ENCODE measurements at places on chromosomes 6 and 20. TPM values are rescaled to one million over a fixed set of nuclear protein-coding genes. Genes with fewer than 3 reads are reported as not detected.

DNA sequence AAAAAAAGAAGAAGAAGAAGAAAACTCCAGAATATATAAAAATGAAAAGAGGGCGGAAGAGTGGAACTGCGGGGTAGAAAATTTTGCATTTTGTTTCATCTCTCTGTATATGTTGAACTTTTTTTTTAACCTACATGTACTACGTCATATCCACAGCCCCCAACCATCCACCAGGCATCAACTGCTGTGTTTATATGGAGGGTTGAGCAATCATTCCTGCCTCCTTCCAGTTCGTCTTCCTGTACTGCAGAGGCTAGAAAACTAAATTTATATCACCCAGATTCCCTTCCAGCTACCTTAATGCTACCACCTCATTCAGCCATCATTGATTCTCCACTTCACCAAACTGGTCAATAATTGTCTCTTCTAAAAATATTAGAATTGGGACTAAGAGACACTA, 9.5 kb upstream of the SIGLEC1 start:
- DNase-seq, result no peak

DNA sequence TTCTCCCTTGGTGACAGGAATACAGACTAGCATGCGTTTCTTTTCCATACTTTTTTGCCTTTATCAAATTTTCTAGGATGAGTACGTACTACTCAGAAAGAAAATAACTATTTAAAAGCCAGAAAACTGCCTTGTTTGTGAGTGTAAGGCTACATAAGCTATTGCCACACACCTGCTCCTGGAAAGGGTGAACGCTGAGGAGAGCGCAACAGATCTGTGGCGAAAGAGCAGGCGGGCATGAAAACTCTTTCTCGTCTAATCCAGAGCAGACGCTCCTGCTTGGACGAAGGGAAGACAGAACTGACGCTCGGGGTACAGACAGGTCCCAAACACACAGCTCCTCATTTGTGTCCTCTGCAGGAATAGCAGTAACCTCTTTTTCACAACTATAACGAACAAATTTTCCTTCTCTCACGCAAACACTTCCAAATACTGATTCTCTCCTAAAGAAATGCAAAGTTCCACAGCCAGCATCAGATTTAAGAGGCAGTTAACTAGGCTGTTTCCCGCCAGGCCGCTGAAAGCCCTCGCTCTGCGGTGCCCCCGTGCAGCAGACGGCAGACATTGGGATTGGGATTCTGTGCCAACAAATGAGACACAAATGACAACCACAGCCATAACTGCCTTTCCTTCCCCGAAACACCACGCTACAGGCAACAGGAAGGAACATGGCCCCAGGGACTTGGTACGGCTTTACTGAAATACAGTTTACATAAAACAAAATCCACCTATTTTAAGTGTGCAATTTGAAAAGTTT, 20.0 kb downstream of the TAF4 start:
- DNase-seq, result no peak

- no peak for DNase-seq
Observed at GRCh38 chr6:116773886-116774285, 8.4 kb upstream of the FAM162B start.

DNA sequence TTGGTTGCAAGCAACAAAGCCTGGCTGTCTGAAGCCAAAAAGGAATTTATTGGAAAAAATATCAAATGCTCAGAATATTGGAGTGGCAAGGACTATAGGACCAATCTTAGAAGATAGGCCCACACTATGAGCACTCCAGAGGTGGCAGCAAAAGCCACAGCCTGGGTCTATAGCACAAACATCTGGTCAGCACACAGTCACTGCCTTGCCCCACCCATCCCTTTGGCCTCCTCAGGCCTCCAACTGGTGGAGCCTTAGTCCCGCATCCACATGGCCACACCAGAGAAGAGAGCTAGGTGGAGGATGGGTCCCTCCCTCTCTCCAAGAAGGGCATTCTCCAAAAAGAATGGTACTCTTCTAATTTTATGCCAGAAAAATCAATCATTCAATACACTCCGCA, 14.0 kb downstream of the NUDT3 start:
- no peak for DNase-seq

GRCh38 chr6:322259-322930, 30.1 kb downstream of the DUSP22 start:
- no peak for DNase-seq

DNA sequence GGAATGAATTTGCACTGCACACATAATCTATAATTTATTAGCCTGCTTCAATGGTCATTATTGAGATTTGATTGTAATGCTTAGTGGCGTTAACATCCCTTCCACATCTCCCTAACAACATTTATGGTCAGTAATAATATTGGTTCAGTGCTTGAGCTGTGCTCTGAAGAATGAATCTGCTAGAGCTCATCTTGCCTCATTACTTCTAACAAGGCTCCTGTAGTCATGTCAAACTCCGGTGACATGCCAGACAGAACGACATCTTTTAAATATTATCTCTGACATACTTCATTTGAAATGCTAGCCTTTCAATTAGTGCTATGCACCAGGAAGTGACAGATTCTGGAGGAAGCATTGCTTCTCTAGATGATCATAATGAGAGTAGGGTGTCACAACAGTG, 240.3 kb upstream of the BTBD3 start:
- DNase-seq, result no peak

DNA sequence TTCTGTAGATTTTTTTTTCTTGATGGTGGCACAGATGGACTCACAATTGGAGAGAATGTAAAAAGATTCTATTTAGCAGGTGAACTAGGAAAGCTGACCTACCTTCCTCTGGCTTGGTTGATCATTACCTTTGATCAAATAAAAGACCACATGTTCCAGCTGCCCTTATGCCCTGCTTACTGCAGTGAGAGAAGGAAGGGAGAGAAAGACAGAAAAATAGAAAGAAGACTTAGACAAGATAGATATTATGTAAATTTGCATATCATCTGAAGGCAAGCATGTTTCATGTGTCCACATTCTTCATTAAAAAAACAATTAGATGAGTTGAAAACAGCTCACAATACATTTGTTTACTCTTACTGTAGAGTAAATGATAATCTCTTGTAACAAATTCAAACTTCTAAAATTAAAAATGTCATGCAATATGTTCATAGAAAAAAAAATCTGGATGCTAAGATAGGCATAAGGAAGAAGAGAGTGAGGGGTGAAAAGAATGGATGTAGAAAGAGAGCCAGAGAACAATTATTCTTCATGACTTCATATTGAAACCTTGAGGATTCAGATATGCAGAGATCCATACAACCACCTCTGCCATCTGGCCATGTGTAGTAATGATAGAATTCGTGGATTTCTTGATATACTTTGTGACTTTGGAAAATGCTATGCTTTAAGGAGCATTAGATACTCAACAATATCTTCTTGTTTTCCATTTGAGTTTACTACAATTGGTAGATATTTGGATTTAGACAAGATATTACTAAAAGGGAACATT, 71.7 kb downstream of the RFX6 start:
- DNase-seq, result no peak

DNA sequence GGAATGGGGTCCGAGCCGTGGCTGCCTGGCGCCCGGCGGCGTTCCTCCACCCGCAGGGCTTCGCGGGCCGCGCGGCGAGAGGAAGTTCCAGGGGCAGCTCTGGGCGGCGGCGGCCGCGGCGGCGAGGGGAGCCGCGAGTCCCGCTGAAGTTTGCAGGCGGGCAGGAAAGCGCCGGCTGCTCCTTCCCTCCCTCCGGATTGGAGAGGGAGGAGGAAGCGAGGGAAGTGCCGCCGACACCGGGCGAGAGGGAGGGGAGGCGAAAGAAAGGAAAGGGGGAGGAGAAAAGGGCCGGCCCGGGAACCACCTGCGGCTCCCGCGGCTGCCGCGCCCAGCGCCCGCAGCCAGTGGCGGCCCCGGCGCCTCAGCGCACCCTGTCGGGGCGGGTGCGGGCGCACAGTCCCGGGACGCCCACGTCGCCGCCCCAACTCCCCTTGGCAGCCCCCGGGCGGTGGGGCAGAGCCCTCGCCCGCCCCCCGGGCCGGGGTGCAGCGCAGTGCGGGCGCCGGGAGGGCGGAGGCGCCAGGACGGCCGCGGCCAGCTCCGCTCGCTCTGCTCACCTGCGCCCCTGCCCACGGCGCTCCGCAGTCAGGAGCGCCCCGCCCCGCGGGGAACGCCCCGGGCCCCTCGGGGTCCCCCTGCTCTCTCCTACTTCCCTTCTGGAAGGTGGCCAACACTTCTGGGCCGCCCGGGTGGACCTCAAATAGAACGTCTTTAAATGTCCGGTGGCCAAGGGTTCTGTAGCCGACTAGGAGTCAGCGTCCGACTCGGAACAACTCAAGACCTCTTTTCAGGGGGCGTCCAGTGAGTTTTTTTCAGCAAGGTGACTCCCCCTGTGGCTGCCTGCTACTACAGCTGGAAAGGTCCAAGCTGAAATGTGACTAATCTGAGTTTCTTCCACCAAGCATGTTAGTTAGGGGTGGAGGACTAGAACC, 80.3 kb upstream of the CCDC28A start:
- peak; percentile 67 for DNase-seq

- DNase-seq, result no peak
Observed at GRCh38 chr6:5626727-5627426, 365.6 kb downstream of the FARS2 start.

DNA sequence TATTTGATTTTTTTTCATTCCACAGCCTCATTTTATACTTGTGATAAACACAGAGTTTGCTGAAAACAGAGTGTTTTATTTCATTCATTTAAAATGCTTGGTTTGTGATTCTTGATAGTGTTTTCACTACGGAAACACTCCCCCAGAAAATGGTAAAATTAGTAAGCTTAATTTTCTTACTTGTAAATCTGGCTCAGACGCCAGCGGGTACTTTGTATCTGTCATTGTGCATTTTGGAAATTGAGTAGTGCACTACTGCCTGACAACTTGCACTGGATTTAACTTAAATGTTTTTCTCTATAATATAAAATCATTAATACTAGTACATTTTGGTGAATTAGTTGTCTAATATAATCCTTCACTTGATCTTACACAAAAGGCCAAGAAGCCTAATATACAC, 37.0 kb upstream of the HINT3 start:
- no peak for DNase-seq

DNA sequence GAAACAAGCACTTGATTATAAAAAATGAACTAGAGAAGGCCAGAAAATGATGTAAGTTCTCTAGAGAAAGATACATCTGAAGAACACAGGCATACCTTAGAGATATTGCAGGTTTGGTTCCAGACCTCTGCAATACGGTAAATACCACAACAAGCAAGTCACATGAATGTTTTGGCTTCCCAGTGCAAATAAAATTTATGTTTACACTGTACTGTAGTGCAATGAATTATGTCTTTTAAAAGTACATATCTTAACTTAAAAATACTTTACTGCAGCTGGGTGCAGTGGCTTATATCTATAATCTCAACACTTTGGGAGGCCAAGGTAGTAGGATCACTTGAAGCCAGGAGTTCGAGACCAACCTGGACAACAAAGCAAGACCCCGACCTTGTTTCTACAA, 10.9 kb upstream of the KIAA1586 start:
- no peak for DNase-seq

DNA sequence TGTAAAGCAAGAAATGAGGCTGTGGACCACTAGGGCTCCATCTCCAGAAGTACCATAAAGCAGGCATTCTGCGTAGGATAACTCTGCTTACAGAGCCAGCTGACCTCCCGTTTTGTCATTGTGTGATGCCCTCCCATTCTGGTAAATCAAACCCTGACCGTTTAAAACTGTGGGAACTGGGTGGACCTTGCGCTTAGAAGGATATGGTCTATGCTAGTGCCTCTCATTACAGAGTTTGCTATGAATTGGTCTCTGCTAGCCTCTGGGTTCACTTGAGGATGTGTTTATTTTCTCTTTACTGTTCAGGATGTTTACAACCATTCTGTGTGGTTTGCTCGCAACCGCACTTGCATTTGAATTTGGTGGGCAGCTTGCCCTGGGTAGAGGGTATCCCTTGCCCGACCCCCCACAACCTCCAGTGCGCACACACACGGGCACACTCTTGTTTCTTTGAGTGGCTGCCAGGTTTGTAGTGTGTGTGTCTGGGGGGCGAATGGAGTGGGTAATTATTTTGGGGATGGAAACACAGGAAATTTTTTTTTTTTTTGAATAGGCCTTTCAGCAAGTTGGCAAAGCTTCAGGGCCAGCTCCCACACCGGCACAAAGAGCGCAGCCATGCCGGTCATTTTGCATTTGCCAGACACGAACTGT, 198.3 kb downstream of the JARID2 start:
- DNase-seq, result no peak

DNA sequence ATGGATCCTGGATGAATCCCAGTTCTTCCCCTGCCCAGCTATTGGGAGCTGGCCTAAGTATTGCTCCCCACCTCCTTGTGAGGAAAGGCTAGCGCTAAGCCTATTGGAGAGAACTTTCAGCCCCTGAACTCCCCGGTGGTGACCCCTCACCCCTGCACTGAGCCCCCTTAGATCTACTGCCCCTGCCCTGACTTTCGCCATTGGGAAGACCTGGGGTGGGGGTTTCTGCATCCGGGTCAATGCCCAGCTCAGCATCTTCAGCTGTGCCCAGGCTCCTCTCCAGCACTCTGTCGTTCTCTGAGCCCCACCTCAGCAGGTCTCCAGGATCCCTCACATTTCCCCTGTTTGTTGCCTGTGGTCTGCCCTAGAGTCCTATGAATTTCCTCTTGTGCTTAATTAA, 9.0 kb downstream of the TREML4 start:
- no peak for DNase-seq

DNA sequence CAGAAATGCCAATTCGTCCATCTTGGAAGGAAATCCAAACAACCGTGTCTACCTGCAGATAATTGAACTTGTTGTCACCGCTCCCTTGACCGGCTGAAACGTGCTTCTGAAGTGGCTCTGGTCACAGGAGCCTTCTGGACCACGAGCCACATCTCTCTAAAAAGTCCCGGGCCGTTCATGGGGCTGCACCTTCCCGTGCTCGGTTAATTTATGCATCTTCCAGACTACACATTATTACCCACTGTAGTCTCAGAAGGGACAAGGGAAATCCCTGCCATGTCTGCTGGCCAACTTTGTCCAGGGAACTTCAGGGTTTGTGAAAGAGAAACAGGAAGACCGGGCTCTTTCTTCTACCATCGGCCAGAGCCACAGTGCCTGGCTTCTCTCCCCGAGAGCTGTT, 63.4 kb upstream of the MPC1 start:
- no peak for DNase-seq

- DNase-seq, result no peak
Observed at GRCh38 chr20:438571-439469, 23.5 kb downstream of the TBC1D20 start.

- DNase-seq, result no peak
Observed at GRCh38 chr20:50919567-50919966, 11.7 kb downstream of the ADNP start.

EFCAB8 gene
- not detected for total RNA-seq

MICA gene
- 0.82 TPM for total RNA-seq

ZNF391 gene
- total RNA-seq, result 2.9 TPM

MCCD1 gene
- not detected for total RNA-seq
